CD4-positive, alpha-beta T cell treated with Interleukin-15 for 4 hours (primary cell): ENCODE measurements at places on chromosomes 5 and 9.
A peak's percentile ranks its signal among the peaks of the same experiment; 100 is the strongest.

- no peak for DNase-seq
These were observed 4.5 kb downstream of the PRRX2 start for GRCh38 chr9:129669946-129670345.

DNA sequence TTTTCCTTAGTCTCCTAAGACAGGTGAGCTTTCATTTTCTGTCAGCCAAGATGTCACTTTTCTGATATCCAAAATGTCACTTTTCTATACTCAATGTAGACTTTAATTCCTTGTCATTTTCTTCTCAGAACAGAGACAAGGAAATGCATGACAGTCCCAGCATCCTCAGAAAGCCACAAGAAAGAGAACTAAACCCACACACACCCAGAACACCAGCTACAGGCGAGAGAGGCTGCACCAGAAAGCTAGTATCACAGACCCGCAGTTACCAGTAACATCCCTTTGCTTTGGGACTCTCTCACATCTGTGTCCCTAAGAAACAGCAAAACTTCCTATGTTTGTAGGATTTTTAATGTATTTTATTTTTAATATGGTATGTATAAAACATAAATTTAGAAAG, 17.1 kb downstream of the TRMO start:
- DNase-seq, result peak; percentile 80

DNA sequence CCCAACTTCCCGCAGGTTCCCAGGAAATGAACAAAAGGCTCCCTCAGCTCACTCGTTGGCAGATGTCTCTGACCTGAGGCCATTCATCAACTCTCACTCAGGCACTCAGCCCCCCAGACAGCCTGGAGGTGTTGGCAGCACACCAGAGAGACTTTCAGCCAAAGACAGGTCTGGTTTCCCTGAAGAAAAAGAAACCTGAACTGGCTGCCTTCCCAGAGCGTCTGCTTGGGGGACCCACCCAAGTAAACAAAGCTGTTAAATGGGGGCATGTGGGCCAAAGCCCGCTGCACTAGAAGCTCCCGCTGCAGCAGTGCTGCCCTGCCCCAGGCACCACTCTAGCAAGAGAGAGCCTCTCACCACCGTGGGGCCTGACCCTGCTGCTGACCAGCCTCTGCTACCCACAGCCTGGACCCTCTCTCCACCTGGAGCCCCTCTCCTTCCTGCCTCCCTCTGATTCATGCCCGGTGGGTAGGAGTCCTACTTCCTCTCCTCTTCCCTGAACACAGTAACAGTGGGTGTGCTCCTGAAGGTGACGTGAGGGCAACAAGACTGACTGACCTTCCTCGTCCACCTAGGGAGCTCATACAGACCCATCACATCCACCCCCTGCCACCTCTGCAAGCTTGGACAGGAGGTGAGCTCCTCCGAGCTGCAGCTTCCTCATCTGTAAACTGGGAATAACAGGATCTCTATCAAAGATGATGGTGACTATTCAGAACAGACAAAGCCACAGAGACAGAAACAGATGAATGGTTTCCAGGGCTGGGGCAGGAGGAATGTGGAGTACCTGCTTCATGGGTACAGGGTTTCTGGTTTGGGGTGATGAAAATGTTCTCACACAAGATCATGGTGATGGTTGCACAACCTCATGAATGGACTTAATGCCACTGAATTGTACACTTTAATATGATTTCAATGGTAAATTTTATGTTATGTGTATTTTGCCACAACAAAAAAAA, 31.0 kb upstream of the GABRP start:
- DNase-seq, result no peak

DNA sequence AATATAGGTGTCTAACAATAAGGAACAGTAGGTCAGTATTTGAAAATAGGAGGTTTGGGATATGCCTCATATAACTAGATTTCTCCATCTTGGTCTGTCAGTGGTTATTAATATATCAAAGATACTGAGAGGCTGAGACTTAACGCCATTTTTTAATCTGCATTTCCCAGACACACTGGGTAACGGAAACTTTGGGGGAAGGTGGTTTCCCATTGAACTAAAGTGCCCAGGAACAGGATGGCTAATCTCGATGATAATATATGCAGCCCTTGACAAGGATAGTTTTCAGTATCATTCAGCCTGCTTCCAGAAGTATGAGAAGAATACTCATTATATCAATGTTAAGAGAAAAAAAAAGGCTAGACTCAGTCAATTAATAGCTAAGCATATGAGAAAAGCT, 30.7 kb downstream of the EFNA5 start:
- no peak for DNase-seq

DNA sequence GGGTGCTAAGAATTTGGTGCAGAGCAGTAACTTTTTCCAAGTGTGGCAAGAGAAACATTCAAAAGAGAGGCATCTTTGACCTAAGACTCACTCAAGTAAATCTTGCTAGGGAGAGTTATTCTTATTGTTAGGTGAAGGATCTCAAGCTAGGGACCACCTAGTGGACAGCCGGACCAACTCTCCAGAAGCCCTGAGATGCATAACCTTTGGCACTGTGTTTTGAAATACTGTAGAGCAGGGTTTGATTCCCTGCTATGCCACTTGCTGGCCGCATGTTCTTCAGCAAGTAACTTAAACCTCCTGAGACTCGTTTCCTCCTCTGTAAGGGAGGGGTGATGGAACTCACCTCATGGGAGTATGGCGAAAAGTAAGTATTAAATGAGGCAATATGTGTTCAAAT, 336.1 kb upstream of the ADAMTSL1 start:
- no peak for DNase-seq

GRCh38 chr9:126953041-126953809, 38.6 kb downstream of the RALGPS1 start:
- no peak for DNase-seq

GRCh38 chr5:65382582-65382981, 99.1 kb downstream of the ADAMTS6 start:
- no peak for DNase-seq

- DNase-seq, result no peak
These were observed 97.5 kb downstream of the PIP5K1B start for GRCh38 chr9:68802525-68803015.

- DNase-seq, result no peak
These were observed 12.0 kb downstream of the GLRX start for GRCh38 chr5:95810305-95811125.

- DNase-seq, result no peak
These were observed 55.2 kb downstream of the FBXL7 start for GRCh38 chr5:15555176-15555575.

DNA sequence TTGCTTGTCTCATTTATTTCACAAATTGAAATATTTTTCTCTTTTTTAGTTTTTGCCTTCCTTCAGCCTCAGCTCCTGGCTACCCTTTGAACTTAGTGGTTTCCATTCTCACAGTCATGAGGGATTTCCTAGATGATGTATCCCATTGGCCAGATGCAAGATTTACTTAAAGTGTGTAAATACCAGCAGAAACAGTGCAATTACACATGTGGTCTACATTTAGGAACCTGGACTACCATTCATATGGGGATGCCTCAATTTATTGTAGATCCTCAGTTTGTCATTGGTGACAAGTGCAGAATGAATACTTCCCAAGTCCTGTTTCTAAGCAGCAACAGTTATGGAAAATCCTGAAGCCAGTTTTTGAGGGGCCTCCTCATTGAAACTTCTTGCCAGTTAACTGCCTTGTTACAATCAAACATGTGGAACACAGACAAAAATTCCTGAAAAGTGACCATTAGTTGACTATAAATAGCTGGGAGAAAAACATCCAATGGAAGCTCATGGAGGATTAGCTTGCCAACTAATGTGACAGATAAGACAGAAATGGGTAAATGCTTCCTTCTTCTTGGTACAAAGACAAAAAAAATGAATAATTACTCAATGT, 113.6 kb upstream of the FER start:
- DNase-seq, result no peak

- no peak for DNase-seq
These were observed 94.0 kb upstream of the SH3GL2 start for GRCh38 chr9:17484906-17485305.

GRCh38 chr5:57113481-57113880, 60.4 kb upstream of the GPBP1 start:
- DNase-seq, result no peak
